ENCODE measurements at places on chromosomes 3 and 15.

- no peak for DNase-seq
These were observed 176.9 kb upstream of the LMCD1 start for GRCh38 chr3:8324747-8325146.

DNA sequence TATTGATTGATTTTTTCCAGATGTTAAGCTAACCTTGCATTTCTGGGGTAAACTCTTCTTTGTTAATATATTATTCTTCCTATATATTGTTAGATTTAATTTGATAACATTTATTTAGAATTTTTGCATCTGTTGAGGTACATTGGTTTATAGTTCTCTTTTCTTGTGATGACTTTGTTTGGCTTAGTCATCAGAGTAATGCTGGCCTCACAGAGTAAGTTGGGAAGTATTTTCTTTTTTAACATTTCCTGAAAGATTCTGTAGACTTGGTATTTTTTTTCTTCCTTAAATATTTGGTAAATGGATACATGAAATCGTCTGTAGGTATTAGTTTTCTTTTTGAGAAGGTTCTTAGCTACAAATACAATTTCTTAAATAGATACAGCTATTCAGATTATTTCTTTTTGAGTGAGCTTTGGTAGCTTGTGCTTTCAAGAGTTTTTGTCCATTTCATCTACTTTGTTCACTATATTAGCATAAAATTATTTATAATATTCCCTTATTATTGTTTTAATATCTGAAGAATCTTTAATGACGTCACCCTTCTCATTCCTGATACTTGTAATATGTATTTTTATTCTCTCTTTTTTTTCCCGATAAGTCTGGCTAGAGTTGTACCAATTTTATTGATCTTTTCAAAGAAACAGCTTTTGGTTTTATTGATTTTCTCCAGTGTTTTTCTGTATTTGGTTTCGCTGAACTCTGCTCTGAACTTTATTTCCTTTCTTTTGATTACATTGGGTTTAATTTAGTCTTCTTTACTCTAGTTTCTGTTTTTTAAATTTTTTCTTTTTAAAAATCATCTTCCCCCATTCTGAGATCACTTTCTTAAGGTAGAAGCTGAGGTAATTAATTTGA lies 6.5 kb upstream of the HPS3 start:
- no peak for DNase-seq

DNA sequence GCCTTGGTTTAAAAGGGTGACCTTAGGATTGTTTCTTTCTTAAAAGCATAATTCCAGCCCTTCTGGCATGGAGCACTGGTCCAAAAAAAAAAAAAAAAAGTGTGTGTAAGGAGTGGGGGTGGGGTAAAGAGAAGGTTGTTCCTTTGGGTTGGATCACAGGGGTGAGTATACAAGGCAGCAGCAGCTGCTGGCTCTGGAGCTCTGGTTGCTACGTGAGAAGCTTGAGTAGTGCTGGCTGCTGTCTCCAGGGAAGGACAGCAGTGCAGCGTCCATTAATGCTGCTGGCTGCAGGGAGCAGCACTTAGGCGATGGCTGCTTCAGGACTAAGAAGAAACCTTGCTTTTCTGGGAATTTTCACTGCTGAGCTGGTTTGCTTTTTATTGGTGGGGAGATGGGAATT lies 2.3 kb downstream of the SETD5 start:
- no peak for DNase-seq

DNA sequence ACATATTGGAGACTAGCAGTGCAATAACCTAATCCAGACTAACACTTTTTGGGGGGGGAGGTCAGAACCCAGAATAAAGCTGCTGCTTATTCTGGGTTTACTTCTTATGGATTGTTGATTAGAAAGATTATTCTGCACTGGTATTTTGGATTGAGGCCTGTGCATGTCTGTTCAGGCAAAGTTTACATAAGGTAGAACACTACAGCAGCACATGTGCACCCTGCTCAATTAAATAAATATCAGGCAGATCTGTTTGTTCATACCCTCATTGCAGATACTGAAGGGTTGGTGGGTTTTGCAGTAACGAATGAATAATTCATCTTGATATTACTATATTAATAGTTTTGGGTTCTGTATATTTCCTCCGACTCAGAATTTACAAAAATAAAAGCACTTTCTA lies 19.1 kb downstream of the ARIH1 start:
- no peak for DNase-seq

DNA sequence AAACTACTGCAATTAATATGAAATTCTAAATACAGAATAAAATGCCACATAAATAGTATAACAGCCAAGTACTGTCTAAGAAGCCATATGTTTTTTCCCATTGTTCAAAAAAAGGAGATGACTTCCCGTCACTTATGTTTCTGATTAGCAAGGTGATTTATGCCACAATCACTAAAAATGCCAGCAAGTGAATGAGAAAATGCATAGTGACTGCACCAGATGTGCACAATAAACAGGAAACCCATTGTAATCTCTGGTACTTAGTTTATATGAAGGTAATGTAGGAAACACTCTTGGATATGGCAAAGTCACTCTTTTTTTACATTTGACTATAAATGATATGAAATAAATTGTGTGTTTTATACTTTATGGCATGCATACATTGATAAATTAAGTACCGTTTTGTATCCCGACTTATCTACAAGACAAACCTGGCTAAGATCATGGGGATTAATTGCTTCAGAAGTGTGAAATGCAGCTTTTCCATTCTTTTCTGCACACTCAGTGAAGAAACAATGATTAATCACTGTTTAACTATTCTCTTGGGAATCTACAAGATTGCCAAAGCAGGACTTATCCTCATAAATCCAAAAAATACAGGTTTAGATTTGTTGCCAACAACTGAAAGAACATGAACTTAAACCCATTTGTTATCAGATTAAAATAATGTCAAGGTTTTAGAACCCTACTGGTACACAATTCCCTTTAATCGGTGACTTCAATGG lies 164.5 kb downstream of the TBC1D5 start:
- DNase-seq = no peak

DNA sequence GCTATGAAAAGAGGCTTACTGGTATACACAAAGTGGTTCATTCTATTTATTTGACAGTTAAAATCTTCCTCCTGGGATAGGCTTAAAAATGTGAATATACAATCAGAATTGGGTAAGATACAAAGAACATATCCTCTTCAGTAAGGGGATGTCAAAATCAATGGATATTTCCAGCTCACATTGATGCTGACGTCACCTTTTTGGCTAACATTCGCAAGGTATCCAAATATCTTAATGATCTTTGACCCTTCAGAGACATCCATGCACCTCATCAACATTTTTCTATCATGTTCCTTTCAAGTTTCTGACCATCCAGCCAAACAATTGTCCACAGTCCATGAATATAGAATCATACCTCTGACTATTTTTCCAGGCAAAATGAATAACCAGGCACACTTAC lies 697.3 kb downstream of the NR2F2 start:
- no peak for DNase-seq

DNA sequence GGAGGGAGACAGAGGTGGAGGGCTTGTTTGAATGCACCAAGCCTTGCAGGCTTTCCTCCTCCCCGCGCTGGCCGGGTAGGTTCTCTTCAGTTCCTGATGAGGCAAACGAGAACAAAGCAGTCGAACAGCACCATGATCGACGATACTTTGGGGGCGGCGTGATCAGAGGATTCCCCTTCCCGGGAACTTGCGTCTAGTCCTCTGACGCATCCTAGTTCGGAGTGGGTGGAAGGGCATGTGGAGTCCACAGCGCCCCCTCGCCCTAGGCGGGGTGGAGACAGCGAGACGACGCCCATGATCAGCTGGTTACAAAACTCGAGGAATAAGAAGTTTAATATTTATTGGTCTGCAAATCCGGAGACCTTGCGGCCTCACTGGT lies 452 bp upstream of the SV2B start:
- DNase-seq = no peak

Data from CMK (cell line).